H54 (cell line): ENCODE measurements at places on chromosomes 11 and 22.

- DNase-seq = no peak
These were observed 16.6 kb downstream of the ARAP1 start for GRCh38 chr11:72735495-72736027.

DNA sequence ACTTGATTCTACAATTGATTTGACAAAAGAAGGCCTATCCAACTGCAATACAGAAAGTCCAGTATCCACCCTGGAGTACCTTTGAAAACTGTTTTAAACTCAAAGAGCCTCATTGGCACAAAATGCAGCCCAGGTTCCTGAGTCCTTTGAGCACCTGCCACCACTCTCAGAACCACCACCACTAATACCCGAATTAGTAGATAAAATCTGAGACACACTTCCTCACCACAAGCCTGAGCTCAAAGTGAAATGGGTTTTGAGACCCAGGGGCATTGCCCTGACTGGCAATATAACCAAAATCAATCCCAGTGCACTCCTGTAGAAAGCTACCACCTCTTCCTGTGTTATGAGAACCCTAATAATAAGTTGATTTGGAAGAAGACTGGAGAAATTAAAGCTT, 215.7 kb downstream of the CSNK2A3 start:
- no peak for DNase-seq

GRCh38 chr11:27216270-27217149, 146.5 kb downstream of the CCDC34 start:
- no peak for DNase-seq

- DNase-seq = peak; percentile 98
These were observed 14.7 kb downstream of the GATD1 start for GRCh38 chr11:762421-763072.

- no peak for DNase-seq
These were observed 23.2 kb downstream of the NF2 start for GRCh38 chr22:29626497-29627195.

- no peak for DNase-seq
These were observed 590 bp downstream of the NNMT start for GRCh38 chr11:114296605-114297372.

DNA sequence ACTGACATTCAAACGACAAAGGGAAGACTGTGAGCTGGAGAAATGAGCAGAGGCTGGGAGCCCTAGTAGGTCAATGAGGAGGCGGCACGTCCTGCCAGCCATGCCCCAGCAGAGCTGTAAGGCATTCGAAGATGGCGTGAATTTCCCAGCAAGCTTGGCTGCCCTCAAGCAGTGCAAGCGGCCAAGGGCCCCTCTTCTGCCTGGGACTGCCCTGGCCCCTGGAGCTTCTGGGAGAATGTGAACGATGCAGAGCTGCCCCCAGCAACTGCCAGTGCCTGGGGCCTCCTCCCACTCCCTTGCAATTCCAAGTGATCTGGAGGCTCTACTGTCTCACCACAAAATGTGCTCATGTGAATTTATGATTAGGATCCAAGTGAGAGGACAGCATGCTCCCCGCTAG, 4.3 kb downstream of the PPM1F start:
- no peak for DNase-seq

GRCh38 chr22:31230871-31231621, 18.9 kb downstream of the LIMK2 start:
- DNase-seq = no peak

GRCh38 chr22:28332410-28332809, 347.2 kb downstream of the TTC28 start:
- no peak for DNase-seq

DNA sequence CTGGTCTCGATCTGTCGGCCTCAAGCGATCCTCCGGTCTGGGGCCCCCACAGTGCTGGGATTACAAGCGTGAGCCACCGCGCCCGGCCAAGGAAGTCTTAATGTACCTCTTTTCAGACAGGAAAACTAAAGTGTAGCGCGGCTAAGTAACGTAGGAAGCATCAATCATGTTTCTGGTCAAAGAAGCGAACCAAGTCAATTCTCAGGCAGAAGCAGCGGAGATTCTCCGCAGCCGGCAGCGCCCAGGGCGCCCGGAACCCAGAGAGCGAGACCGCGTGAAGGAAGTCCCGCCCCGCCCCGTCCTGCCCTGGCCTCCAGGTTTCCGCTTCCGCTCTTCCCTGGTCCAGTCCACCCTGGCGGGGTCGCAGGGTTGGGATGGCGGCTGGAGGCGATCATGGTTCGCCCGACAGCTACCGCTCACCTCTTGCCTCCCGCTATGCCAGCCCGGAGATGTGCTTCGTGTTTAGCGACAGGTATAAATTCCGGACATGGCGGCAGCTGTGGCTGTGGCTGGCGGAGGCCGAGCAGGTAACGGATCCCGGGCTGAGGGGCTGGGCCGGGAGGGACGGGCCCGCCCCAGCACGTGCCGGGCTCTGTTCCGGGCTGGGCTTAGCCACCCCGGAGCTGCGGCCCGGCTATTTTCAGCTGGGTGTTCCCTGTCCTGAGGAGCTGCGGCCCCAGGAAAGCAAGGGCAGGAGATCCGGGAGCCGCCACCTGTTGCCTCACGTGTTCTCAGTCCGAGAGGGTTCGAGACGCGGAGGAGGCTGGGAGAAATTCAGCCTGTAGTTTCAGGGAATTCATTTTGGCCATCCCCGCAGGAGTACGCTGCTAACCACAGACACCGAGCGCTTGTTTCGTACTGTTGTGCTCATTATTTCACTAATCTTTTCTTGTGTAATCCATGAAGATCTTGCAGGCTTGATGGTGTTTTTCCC, at the start of gene ADSL:
Gene ADSL (plus strand): TSS at position 316 of the 934 bp plus-strand sequence. CDS start 59 bp downstream, at position 375.
- peak; percentile 75 for DNase-seq

GRCh38 chr11:70703141-70704064, 305.1 kb downstream of the CTTN start:
- no peak for DNase-seq

DNA sequence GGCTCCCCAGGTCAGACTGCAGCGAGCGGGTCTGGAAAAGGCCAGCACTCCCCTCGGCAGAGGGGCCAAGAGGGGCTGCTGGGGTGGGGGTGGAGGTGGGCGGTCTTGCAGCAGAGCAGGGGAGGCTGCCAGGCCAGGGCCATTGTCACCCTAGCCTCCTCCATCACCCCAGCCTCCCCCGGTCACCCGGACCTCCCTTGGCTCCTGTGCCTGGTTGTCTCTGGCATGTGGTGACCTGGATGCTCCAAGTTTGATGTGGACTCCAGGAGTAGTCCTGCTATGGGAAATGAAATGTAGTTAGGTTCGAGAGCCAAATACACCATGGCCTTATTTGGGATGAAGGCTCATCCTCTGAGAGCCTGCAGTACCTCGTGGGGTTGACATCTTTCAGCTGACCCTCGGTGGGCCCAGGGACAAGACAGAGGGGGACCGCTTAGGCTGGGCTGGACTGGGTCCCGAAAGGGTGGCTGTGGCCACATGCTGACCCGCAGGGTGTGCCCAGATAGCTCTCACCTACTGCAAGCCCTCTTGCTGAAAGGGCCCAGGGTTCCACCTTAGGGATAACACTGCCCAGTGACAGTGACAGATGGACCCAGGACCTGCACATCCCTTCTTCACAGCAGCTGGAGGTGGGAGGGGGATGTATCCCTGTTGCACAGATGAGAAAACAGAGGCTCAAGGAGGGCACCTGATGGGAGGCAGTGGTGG, 24.1 kb downstream of the MRGPRD start:
- DNase-seq = no peak

DNA sequence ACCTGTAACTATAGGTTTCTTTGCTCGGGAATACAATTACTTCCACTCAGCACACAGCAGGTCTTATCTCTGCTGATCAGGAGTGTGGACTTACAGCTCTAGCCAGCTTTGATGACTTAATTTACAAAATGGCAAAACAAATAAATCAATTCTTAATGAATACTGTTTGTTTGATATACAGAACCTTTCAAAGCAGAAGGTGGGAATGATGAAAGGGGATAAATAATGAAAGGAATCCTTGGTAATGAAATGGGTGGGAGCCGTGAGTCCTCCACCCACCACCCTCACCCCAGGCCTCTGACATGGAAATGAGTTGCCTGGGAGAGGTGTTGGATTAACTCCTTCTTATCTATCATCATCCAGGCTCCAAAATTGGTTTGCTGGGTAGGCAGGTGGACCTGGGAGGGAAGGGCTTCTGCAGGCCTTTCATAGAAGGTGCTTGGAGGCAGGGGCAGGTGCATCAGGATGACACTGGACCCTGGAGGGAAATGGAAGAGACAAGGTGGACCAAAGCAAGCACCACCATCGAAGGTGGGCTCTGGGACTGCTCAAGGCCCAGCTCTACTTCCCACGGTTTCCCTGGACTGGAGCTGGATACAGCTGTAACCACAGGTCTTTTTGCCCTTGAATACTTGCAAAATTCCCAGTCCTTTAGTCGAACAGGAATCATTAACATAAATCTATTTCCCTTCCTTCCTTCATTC, 23.0 kb downstream of the POU2AF1 start:
- no peak for DNase-seq

DNA sequence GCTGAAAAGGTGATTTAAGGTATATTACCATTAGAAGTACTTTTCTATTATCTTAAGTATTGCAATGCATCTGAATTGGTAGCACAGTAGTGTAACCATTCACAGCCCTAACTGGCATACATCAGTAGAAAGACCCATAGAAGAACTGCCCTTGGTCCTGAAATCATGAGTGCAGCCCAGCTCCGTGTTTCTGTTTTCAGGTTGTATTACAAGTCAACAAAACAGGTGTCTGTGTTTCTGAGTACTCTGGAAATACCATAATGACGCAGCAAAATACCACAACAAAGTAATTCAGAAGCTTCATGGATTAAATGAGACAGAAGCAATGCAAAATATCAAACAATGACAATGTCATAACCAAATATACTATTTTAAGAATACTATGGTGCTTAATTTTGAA, 226.3 kb downstream of the OPCML start:
- DNase-seq = no peak

DNA sequence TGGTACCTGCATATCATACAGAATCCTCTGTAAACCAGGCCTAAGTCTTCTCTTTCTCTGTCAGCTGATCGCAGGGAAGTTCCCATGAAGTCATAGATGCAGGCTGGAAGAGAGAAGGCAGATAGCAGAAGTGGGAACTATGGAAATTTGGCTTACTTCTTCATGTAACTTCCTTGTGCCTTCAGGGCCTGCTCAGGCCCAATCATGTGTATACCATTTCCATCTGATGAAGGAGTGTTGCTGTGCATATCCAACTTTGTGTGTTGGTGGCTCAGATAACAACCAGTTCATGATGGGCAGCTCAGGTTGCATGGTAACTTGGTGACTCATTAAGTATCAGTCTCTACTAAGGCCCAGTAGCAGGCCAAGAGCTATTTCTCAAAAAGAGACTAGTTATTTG, 53.1 kb upstream of the CEP295 start:
- no peak for DNase-seq

- DNase-seq = peak; percentile 52
These were observed 15.5 kb upstream of the UPK3A start for GRCh38 chr22:45268958-45269844.

GRCh38 chr22:26643418-26644100, 13.8 kb upstream of the MIAT start:
- no peak for DNase-seq

- DNase-seq = no peak
These were observed at the start of gene POU2AF1 for GRCh38 chr11:111378861-111379601. Gene POU2AF1, minus strand, starts transcription at chr11:111379275. Its CDS starts 98 bp downstream, at chr11:111379177.

GRCh38 chr11:121763526-121763925, 310.8 kb upstream of the SORL1-AS1 start:
- no peak for DNase-seq

- no peak for DNase-seq
These were observed 815.5 kb downstream of the NTM start for GRCh38 chr11:132185726-132186592.

DNA sequence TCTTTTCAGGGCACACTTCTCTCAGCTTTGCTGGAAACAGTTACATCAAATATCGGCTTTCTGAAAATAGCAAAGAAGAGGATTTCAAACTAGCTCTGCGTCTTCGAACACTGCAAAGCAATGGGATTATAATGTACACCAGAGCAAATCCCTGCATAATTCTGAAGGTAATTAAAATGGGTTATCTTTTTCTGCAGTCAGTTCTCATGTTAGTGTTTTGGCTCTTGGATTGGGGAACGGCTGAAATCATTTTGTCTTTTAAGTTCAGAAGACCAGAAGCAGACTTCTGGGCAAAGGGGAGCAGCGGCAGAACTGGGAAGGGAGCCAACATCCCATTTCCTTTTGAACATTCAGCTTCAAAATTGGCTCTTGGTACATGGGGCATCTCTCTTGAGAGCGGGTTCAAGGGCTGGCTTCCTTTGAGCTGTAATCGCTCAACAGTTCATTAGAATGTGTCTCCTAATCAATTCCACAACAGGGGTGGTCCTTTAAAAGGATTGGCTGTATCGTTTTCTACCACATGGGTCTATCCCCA, 110.2 kb upstream of the MTNR1B start:
- DNase-seq = no peak

GRCh38 chr11:96279896-96280290, 63.1 kb downstream of the MAML2 start:
- DNase-seq = no peak

- DNase-seq = no peak
These were observed 186.1 kb downstream of the DSCAML1 start for GRCh38 chr11:117610901-117611300.

- no peak for DNase-seq
These were observed 11.5 kb upstream of the GRK2 start for GRCh38 chr11:67254798-67255197.

DNA sequence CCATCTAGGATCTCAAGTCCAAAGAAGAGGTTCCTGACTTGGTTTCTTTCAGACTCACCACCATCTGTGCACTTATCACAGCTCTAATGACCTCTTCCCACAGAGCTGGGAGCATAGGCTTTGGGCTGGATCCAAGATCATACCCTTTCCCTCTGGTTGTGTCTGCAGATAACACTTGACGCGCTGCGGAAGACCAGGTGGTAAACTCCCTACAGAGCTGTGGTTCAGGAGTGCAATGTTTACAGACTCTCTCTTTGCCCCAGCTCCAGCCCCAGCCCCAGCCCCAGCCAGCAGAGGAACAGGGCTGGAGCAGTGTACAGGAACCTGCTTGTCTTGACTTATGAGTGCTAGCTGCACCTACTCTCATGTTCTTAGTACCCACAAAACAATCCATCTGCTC, 274.4 kb upstream of the SYN3 start:
- no peak for DNase-seq

DNA sequence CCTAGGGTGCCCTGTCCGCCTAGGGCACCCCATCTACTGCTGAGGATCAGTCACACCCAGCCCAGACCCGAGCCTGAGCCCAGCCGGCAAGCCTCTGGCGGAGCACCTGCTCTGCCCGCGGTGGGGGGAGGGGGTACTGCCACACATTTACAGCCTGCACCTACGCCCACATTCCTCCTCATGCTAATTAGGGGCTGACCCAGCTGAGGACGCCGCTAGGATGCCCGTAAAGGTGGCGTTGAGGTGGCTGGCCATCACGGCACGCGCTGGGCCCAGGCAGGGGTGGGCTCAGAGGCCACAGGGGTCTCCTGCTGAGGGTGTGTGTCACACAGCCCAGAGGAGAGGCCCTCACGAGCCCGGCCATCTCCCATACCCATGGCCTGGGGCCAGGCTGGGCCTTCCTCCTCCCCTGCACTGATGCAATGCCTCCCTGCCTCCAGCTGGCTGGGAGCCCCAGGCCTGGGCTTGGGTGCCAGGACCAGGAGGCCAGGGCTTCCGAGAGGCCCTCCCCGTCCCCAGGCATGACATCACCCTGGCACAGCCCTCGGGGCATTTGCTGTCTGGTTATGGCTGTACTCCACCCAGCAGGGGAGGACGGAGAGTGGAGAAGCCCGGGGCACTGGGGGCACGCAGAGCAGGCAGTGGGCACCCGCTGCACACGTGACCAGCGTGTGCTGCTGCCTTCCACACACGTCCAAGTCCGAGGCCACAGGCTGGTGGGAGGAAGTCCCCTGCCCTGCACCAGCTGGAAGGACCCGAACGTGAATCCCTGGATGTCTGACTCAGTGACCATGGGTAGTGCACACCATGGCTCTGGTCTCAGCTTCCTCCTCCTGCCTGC, 12.7 kb downstream of the DUSP8 start:
- peak; percentile 99 for DNase-seq

- no peak for DNase-seq
These were observed 30.2 kb downstream of the SLC5A1 start for GRCh38 chr22:32073262-32073661.
